T-helper 17 cell (primary cell): ENCODE measurements at places on chromosomes 3 and 15.

DNA sequence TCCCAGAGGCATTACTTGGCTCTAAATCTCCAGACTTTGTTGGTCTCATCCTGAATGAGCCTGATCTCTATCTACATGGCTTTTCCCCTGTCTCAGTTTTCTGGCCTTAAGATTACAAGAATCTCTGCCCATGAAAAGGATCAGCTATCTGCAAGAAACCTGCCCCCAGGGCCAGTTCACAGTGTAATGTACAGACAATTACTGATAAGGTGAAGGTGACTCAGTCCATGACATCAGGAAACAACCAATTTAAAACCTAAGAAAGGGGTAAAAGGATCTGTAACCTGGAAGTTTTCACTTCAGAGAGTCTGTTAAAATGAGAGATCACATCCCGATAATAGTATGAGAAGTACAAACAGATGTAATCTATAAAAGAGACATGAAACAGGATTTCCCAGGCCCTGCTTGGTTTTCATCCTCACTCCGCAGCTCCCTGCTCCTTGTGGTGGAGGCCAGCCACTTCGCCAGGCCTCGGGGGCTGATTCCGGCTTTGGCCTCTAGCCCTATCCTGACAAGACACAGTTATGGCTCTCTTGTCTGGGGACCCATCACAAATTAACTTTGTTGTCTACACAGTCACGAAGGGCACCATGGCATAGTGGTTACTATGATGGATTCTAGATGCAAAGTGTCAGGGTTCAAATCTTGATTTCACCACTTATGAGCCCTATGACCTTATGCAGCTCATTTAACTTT lies 136.9 kb downstream of the THSD4 start:
- no peak for DNase-seq

- no peak for DNase-seq
These were observed 133.9 kb downstream of the LRRC28 start for GRCh38 chr15:99385005-99385669.

DNA sequence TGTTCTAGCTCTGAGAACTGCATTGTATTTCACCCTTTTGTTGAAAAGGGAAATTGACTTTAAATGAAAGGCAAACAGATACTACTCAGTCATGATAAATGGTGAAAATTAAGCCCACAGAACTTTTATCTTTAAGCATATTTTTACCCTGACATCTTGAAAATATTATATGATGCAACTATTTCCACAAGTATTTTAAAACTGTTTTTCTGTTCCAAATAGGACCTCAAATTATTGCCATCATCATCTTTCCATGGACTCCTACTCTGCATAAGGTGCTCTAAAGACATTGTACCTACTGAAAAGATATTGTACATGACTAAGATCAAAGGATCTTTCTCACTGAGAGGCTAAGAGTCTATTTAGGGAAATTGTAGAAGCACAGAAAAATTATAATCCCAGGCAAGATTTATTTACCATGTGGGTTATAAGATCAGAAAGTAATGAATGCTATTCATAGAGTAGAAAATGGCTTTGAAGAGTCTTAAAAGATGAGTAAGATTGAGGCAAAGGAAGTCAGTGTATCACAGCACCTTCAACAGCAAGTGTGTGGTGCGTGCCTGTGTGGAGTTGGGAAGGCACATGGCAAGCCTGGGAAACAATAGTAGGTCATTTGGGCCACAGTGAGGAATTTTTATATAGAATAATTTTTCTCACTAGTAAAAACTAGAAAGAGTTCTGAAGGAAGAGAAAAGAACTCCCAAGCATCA lies 68.8 kb downstream of the VGLL3 start:
- no peak for DNase-seq

- DNase-seq = no peak
These were observed 953.1 kb upstream of the NR2F2 start for GRCh38 chr15:95377258-95377852.

DNA sequence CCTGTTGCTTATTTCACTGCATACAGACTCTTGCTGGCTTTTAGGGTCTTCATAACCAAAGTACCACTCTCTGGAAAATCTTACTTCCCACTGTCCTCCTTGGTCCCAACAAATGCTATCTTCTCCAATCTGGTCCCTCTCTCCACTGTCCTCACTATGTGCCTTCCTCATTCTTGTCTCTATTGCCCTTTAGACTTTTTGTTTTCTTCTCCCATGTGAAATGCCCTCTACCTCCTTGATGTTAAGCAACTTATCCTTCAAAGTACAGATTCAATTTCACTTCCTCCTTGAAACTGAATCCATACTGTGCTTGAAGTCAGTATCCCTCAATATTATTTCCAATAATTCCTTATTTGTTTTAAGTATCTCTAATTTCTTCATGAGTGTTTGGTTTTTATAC lies 60.8 kb downstream of the CGGBP1 start:
- no peak for DNase-seq

- DNase-seq = no peak
These were observed 56.6 kb downstream of the MESD start for GRCh38 chr15:80932989-80933388.

GRCh38 chr15:95290176-95290974 lies 1040.1 kb upstream of the NR2F2 start:
- DNase-seq = no peak

DNA sequence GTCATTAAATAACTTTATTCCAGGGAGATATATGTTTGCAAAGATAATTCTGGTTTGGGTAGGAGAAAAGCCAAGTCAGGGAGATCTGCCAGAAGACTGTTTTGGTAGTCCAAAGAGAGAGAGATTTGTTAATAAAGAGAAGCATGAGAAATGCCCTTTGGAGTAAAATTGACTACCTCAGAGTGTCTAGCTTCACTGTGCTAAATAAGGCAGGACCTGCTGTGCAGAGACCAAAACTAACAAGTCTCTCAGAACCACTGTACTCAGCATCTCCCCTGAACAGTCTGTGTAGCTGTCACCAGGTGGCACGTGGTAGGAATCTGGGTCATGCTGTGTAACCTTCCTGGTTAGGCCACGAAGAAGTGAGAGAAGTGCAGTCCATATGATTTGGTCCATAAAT lies 31.6 kb upstream of the SLC35G2 start:
- no peak for DNase-seq

DNA sequence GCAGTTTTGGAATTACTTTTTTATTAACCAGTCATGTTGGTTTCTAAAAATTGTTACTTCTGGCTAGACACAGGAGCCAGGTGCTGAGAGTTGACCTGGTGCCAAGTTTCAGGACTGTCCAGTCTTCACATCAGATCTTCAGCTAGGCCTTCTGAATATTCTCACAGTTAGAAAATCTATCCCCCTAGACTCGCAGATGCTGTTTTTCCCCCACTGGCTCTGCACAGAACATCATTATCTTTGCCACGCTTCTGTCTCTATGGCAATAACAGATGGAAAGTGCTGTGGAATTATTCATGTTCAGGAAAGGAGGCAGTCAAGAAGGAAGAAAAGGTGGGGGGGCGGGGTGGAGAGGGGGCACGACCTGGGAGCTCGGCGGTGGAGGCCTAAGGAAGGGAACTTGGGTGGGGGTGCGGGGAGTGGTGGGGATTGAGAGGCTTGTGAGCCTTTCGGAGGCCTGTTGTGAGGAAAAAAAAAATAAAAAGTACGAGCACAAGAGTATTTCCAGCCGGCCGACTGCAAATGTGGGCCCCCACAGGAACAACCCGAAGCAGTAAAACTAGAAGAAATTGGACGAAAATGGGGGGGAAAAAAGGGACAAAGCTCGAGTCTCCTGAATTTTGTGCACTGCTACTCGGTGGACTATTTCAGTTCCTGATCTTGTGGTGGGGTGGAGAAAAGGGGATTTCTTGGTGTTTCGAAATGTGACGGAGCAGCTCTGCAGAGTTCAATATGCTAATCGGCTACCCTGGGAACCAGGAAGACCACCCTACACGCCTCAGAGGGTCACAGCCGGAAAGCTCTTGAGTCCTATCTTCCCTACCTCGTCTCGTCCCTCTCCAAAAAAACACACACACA lies 1.5 kb upstream of the SKIL start:
- DNase-seq = no peak

DNA sequence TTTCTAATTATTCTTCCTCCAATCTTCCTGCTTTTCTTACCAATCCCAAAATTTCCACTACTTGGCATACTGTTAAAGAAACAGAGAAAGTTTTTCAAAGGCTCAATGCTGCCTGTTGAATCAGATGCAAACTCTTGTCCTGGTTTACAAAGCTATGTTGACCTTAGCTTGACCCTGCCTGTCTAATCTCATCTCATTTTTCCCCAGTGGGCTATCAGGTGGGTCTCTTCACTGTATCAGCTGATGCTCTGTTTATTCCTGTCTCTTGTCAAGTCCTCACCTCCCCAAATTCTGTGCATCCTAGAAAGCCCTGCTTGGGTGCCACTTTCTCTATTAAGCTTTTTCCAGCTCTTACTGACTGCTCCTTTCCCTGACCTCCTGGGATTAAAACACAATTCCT lies 18.2 kb downstream of the NFKBIZ start:
- DNase-seq = no peak

DNA sequence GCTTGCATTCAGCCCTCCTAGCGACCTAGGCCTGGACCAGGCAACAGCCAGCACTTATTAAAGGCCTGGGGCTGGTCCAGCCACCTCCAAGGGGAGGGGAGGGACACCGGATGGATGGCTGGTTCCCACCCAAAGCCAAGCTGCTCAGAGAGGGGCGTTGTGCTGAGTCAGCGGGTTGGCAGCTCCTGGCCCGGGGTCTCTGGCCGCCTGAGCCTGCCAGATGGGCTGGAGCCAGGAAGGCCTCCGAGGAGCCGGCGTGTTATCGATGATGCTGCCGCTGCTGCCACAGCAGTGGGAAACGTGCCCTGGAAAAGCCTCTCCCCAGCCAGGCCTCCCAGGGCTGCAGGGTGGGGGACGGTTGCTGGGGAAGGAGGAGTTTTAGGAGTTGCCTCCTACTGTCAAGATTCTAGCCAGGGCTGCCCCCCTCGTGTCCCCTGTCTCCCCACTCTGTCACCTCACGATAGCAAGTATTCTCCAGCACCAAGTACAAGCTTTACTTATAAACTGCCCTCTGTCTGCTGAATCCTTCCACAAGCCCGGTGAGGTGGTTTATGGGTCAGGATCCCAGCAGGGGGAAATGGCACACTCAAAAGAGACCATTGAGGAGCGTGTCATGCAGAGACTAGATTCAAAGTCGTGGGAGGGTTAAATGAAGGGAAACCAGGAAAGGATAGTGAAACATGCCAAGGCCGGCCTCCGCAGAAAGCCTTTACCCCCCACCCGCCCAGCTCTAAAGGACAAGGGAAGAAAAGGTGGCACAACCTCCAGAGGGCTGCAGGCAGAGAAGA lies 43.2 kb upstream of the TSEN2 start:
- no peak for DNase-seq

DNA sequence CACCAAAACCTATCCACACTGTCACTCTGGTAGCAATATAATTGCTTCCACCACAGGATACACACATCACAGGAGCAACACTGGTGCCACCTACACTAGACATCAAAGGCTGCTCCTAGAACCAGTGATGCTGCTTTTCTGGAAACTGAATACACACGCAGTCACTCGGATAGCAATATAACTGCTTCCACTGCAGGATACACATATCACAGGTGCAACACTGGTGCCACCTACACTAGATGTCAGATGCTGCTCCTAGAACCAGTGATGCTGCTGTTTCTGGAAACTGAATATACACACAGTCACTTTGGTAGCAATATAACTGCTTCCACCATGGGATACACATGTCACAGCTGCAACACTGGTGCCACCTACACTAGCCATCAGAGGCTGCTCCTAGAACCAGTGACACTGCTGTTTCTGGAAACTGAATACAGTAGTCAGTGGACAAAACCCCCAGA lies 6.9 kb upstream of the TNFSF10 start:
- no peak for DNase-seq

GRCh38 chr3:169526246-169526645 lies 137.3 kb downstream of the MECOM start:
- DNase-seq = no peak

DNA sequence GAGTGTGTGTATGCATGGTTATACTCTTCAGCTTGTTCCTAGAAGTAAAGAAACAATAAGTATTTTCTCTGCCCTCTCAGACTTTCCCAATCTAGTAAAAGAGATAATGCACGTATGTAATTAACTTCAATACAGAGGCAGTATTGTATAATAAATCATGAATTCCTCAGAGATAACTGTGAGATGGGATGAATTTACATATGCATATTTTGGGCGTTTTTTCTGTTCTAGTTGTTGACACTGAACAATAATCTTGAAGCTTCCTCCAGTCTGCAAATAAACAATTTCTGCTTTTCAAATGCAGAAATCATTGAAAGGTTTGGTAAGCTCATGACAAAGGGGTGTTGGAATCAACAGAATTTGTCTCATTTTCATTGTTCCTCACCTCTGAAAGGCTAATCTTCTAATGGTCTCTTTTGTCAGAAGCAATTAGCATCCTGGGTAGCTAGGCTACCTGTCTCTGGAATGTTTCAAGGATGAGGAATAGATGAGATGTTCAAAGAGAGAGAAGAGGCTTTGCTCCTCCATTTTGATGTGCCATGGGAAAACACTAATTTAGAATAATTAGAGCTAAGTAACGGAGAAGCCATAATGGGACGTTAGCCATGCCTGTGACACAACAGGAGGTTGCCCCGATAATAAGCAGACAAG lies 43.3 kb upstream of the SIAH2 start:
- no peak for DNase-seq

DNA sequence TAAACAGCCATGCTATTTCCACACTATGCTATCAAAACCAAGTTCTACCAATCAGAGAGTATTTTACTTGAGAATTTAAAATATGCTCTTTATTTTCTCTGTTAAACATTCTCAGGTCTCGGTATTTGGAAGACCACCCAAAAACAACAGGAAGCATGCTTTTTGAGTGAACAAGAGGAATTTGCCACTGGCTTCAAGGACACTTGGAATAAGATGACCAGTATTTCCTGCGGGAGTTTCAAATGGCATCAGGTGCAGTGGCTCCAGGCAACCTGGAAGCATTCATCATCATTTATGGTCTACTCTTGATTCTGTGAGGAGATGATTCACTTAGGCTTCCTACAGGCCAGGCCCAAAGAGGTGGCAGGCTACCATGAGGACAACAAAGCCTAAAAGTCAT lies 305.7 kb upstream of the ATP11B start:
- DNase-seq = no peak

GRCh38 chr15:101566748-101567488 lies 77.4 kb upstream of the PCSK6 start:
- DNase-seq = no peak

DNA sequence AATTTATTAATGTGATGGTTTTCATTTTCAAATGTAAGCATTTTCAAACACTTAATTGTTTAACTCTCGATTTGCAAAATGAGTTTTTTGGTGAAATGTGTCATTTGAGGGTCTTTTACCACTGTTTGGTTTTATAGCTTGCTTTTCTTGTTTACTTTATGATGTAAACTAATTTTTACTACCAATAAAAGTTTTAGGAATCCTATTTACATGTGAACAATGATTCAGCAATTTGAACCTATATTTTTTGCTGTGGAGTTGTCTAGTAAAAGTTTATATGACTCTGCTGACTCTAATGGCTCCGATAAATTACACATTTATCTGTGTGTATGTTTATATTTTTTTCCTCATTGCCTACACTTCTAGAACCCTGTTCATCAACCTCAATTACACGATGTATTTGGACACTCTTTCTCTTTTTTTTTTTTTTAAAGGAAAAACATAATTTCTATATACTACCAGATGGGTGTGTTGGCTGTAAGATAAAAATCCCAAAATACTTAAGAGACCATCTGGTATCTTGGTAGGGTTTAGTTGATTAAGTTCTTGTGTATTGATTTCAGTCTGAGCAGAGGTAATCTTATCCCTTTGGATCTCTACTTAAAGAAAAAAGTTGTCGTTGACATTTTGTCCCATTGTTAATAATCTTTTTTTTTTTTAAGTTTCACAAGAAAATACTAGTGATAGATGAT lies 89.5 kb downstream of the PTPRG start:
- no peak for DNase-seq
